ENCODE measurements at places on chromosomes 7 and 10.

- H3K4me3 ChIP-seq: no peak overlapping the region
- no peaks in the 10 kb centered on the region for H3K27me3 ChIP-seq
- H3K27ac ChIP-seq: no peak overlapping the region
- no peak for DNase-seq
- peaks cover 31% of the 10 kb centered on the region for H3K4me1 ChIP-seq
Observed at GRCh38 chr7:4734587-4735345, 40.7 kb upstream of the AP5Z1 start.

- no peaks in the 10 kb centered on the region for H3K4me1 ChIP-seq
- DNase-seq: no peak
Observed at GRCh38 chr10:121211446-121211845, 360.3 kb downstream of the WDR11 start.

DNA sequence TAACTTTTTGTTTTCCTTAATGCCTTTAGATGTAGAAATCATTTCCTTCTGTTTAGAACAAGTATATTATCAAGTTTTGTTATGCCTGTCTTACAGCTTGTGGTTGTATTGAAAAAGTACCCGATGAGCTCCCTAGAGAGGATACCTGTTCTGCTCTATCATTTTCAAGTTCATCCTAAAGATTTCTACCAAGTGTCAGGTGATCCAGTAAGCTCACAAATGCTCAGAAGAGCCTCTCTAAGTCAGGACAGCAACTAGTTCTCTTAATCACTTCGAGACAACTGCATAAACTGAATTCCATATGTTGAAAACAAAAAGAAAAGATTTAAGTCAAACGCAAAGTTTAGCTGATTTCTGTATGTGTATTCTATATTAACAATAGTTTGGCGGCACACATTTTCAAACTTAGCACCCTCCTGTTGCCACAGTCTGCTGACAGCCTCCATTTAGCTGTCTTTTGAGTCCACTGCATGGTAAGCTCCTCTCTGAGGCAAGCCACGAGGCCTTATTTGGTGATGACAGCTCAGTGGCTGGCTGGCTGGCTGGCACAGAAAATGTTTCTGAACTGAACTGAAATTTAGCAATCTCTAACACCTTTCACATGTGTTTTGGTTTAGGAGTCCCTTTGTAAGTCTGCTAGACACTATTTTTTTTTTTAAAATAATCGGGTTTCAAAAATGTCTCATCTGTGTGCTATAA lies 59.4 kb downstream of the SEMA3C start:
- H3K4me3 ChIP-seq: no peak overlapping the region
- no peak overlapping the region for H3K27ac ChIP-seq
- no peaks in the 10 kb centered on the region for H3K36me3 ChIP-seq
- H3K4me1 ChIP-seq: no peaks in the 10 kb centered on the region

- no peak for DNase-seq
- H3K36me3 ChIP-seq: peaks cover 17% of the 10 kb centered on the region
- H3K4me3 ChIP-seq: no peak overlapping the region
- no peak overlapping the region for H3K27ac ChIP-seq
- H3K4me1 ChIP-seq: peaks cover 19% of the 10 kb centered on the region
Observed at GRCh38 chr10:102630663-102631062, 13.6 kb upstream of the TRIM8 start.

- no peak overlapping the region for H3K27ac ChIP-seq
- H3K4me3 ChIP-seq: no peak overlapping the region
- no peaks in the 10 kb centered on the region for H3K4me1 ChIP-seq
- H3K36me3 ChIP-seq: no peaks in the 10 kb centered on the region
Observed at GRCh38 chr7:100957832-100958421, 8.6 kb downstream of the MUC3A start.

DNA sequence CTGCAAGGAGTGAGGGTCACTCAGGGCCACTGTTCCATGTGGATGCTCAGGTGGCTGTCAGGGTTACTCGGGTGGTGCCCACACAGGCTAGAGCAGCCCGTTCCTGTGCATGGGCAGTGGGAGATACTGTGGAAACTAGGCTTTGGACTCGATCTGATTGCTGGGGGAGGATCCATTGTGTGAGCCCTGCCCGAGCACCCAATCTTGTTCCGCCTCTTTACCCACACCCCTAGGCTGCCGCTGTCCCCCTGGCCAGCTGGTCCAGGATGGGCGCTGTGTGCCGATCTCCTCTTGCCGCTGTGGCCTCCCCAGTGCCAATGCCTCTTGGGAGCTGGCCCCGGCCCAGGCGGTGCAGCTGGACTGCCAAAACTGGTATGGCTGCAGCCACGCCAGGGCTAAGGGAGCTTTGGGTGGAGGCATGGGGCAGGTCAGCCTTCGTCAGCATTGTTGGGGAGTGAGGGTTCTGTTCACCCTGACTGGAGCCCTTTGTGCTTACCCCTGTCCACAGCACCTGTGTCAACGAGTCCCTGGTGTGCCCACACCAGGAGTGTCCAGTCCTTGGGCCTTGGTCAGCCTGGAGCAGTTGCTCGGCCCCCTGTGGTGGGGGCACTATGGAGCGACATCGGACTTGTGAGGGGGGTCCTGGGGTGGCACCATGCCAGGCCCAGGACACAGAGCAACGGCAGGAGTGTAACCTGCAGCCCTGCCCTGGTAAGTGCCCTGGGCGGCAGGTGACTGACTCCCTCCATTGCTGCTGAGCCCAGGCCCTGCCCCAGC lies 12.4 kb upstream of the ZNF862 start:
- no peaks in the 10 kb centered on the region for H3K36me3 ChIP-seq
- H3K27me3 ChIP-seq: peaks cover 5% of the 10 kb centered on the region
- no peak for DNase-seq
- H3K4me3 ChIP-seq: no peak overlapping the region

DNA sequence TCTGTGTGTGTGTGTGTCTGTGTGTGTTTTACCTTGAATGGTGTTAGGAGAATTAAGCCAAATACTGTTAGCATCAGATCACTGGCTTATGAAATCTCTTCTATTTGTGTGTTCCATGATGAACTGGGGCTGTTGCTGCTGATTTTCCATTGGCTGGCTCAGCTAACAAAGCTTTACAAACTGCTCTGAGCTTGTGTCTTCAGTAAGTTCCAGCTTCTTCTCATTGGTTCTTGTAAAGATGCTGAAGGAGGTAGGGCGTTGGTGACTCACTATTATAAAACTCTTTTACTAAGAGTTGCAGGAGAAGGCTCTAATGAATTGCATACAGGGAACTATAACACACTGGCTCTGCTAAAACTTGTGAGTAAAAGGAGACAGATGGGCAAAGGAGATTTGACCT lies 136.4 kb upstream of the PRKCQ start:
- peaks cover 41% of the 10 kb centered on the region for H3K27me3 ChIP-seq
- no peaks in the 10 kb centered on the region for H3K36me3 ChIP-seq
- DNase-seq: no peak
- no peak overlapping the region for H3K4me3 ChIP-seq

DNA sequence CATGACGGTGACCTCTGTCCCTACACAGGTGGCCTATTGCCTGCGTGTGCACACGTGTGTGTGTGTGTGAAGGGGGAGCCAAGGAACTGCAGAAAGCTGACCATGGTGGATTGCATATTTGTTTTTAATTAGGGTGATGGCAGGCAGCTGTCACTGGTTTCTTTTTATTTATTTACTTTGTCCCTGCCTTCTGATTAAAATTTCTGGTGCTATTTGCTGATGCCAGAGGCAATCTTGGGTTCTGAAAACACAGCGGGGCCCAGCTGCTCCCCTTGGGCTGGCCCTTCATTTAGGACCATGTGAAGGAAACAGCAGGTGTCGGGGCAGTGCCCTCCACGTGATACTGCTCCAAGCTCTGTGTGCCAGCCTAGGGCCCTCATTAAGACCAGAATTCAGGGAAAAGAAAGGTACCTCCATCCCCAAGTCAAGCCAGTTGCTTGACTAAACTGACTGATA lies 71.3 kb upstream of the PODXL start:
- no peaks in the 10 kb centered on the region for H3K36me3 ChIP-seq
- no peaks in the 10 kb centered on the region for H3K4me1 ChIP-seq
- H3K27ac ChIP-seq: no peak overlapping the region
- H3K27me3 ChIP-seq: peaks cover 11% of the 10 kb centered on the region

DNA sequence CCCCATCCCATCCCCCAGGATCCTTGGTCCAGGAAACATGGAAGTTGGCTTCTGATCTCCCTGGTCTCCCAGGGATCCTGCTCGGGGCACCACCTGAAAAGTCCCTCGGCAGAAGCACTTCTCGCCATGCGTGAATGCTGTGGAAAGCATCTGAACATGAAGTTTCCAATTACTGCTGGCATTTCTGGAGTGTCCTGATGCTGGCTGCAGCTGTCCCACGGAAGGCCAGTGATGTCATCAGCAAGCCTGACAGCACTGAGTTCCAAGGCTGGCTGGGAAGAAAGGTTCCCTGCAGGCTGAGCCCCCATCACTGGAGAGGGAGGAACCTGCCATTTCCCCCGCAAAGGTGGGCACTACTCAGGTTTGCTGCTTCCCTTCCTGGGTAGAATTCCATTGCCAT lies 71.4 kb downstream of the KCNMA1 start:
- no peak overlapping the region for H3K4me3 ChIP-seq
- no peaks in the 10 kb centered on the region for H3K36me3 ChIP-seq
- H3K27ac ChIP-seq: no peak overlapping the region
- peaks cover 8% of the 10 kb centered on the region for H3K27me3 ChIP-seq
- H3K4me1 ChIP-seq: peaks cover 14% of the 10 kb centered on the region
- no peak for DNase-seq

DNA sequence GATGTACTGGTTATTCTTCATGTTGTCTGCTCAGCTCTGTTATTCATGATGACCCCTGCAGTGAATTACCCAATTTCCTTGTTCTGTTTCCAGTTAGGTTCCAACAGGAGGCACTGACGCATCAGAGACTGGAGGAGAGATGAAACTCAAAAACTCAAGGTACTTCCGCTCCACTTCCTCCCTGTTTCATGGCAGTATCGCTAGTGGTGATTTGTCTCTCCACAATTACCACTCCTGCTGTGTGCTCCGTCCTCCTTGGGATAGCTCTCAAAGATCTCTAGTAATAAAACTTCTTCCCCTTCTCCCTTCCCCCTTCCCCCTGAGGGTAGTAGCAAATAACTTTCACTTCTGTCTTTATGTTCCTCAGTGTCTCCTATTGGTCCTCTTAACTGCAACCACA lies 107.4 kb upstream of the ABCB5 start:
- peaks cover 2% of the 10 kb centered on the region for H3K4me1 ChIP-seq
- H3K27me3 ChIP-seq: peaks cover 1% of the 10 kb centered on the region
- H3K4me3 ChIP-seq: no peak overlapping the region
- no peaks in the 10 kb centered on the region for H3K36me3 ChIP-seq
- no peak for DNase-seq
- no peak overlapping the region for H3K27ac ChIP-seq

DNA sequence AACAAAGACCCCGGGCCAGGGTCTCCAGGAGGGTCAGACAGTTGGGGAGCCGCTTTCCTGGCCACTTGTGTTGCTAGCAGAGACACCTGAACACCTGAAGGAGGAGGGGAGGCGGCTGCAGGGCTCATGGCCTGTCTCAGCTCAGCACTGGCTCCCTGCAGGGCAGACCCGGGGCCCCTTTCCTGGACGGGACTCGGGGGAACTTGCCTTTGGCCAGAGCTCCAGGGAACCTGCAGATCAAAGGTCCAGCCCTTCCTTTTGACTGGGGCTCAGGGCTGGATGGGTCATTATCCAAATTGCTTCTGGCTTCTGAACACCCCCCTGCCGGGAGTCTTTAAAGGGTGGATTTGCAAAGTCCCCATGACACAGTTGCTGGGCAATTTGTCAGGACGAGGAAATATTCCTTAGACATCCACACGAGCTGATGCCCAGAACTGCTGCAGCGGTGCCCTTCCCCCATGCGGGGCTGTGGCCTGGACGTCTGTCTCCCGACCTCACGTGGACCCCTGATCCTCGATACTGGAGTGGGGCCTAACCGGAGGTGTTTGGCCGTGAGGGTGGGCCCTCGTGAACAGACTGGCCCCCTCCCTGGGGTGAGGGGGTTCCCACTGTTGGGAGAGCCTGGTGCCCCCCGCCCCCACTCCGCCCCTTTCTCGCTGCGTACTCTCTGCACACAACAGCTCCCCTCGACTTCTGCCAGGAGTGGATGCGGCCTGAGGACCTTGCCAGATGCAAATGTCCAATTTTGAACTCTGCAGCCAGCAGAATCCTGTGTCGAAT lies 194.3 kb downstream of the ELFN1 start:
- DNase-seq: no peak
- peaks cover 9% of the 10 kb centered on the region for H3K36me3 ChIP-seq
- no peaks in the 10 kb centered on the region for H3K27me3 ChIP-seq
- no peak overlapping the region for H3K27ac ChIP-seq

- H3K4me3 ChIP-seq: peak overlapping the region; percentile 42
- peaks cover 17% of the 10 kb centered on the region for H3K4me1 ChIP-seq
- H3K27ac ChIP-seq: peak overlapping the region; percentile 0
- H3K36me3 ChIP-seq: no peaks in the 10 kb centered on the region
- no peak for DNase-seq
Observed at GRCh38 chr7:94590526-94591162, 65.3 kb downstream of the SGCE start.

GRCh38 chr10:74329873-74330272 lies 178.9 kb downstream of the ADK start:
- DNase-seq: no peak
- H3K27me3 ChIP-seq: no peaks in the 10 kb centered on the region
- H3K4me1 ChIP-seq: peaks cover 10% of the 10 kb centered on the region
- H3K36me3 ChIP-seq: peaks cover 46% of the 10 kb centered on the region
- H3K27ac ChIP-seq: no peak overlapping the region

DNA sequence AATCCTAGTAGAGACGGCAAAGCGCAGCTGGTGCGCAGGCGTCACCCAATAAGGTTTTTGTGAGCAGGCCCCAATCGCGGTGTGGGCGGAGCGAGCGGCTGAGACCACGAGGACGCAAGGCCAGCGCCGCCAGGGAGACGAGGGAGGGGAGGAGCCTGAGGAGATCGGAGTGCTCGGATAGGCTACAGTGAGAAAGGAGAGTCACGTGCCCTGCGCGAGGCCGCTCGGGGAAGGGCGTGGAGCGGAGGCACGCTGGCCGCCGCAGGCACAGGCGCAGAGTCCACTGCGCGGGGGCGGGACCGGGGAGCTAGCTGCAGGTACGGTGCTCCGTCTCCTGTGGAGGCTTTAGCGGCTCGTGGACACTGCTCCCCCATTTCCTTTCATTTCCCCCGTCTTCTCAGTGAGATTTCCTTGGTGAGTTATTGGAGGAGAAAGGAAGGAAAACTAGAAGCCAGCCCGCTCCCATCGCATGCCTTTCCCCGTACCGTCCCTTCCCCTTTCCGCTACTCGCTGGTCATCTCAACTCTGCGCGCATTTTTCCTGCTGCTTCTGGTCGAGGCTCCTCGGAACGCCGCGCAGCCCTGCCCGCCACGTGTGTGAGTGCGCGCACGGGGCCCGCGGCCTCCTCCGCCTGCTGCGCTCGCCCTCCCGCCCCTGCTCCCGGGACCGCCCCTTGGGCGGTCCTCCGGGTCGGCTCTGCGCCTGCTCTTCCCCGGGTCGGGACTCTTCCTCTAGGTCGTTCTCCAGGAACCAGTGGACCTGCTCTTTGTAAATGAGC lies at the start of gene THNSL1:
Gene THNSL1 (plus strand): TSS at position 237 of the 778 bp plus-strand sequence. CDS start 6,612 bp downstream, outside the sequence.
- H3K27me3 ChIP-seq: no peaks in the 10 kb centered on the region
- peak within 1 kb of the TSS; percentile 93 for H3K27ac ChIP-seq
- peak; percentile 85 for DNase-seq
- H3K36me3 ChIP-seq: peaks cover 11% of the 10 kb centered on the region

GRCh38 chr7:155247479-155248365 lies 50.0 kb upstream of the INSIG1 start:
- H3K27ac ChIP-seq: no peak overlapping the region
- H3K4me1 ChIP-seq: no peaks in the 10 kb centered on the region
- no peak overlapping the region for H3K4me3 ChIP-seq
- H3K36me3 ChIP-seq: no peaks in the 10 kb centered on the region
- H3K27me3 ChIP-seq: peaks cover 7% of the 10 kb centered on the region

- no peak overlapping the region for H3K27ac ChIP-seq
- H3K4me3 ChIP-seq: no peak overlapping the region
- H3K27me3 ChIP-seq: no peaks in the 10 kb centered on the region
- DNase-seq: no peak
- H3K36me3 ChIP-seq: no peaks in the 10 kb centered on the region
Observed at GRCh38 chr7:57305192-57305748, 144.7 kb upstream of the ZNF716 start.

- H3K4me3 ChIP-seq: no peak overlapping the region
- H3K36me3 ChIP-seq: peaks cover 47% of the 10 kb centered on the region
- no peaks in the 10 kb centered on the region for H3K27me3 ChIP-seq
Observed at GRCh38 chr7:36851382-36851781, 127.1 kb upstream of the AOAH start.
